ENCODE measurements at places on chromosomes 6 and 20.

DNA sequence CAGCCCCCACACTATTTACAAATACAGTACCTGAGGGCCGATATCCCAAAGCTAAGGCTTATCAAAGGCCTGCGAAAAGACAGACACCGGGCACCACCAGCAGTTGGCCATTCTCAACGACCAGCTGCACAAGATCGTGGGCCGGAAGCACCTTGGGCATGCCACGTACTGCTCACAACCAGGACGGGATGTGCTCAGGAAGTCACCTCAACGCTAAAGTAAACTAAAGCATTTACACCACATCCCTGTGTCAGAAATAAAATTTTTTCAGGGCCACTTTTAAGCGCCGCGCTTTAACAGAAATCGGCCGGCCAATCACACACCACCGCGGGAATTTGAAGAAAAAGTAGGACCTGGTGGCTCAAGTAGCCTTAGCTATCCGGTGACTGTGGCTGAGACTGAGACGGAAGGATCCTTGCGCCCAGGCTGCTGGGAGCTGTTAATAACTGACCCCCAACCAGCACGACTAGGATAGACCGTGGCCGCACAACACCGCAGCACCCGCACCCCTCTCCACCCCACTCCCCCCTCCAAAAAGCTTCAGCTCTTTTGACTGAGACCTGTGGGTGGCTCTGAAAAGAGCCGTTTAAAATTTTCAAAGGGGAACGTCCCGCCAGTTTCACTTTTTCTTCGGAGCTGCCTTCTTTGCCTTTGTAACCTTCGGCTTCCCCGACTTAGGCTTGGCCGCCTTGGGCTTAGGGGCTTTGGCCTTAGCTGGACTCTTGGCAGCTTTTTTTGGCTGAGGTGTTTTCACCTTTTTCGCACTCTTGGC is 131.2 kb upstream of the BTN3A2 start:
- no peak for DNase-seq

GRCh38 chr6:167664678-167665660 is 161.7 kb upstream of the AFDN start:
- no peak for DNase-seq

DNA sequence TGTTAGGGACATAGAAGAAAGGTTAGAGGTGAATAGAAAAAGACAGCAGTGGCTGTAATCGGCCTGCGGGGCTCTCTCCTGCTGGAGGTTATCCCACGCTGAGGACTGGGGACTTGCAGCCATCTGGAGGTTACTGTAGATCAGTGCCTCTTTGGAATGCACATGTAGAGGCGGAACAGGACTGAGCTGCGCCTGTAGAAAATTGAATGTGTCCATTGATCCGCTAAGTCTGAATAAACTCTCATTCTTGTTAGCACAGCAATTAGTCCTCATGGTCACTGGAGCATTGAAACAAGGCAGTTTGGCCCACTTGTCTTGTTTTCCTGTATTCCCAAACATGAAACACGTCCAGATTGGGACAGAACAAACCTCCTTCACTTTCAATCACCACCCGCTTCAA is 46.3 kb upstream of the F13A1 start:
- no peak for DNase-seq

- no peak for DNase-seq
Observed at GRCh38 chr6:15420959-15421438, 175.1 kb downstream of the JARID2 start.

- no peak for DNase-seq
Observed at GRCh38 chr6:8825726-8826125, 390.4 kb upstream of the SLC35B3 start.

DNA sequence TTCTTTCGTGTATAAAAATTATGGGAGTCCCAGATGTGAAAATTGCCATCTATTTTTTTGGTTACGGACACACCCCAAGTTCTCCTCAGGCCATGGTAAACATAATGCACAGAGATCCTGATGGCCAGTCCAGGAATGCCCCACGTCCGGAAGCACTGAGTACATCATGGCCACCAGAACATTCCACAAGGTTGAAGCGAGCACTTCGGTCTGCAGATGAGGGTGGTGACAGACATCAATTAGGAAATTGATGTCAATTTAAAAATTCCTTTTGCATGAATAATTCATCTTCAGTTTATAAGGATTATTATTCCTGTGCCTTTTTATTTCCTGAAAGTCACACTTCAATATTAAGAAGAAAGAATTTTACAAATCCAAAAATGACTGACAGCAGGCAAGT is 13.2 kb upstream of the EXOC2 start:
- no peak for DNase-seq

- no peak for DNase-seq
Observed at GRCh38 chr6:7933794-7934193, 23.2 kb upstream of the TXNDC5 start.

DNA sequence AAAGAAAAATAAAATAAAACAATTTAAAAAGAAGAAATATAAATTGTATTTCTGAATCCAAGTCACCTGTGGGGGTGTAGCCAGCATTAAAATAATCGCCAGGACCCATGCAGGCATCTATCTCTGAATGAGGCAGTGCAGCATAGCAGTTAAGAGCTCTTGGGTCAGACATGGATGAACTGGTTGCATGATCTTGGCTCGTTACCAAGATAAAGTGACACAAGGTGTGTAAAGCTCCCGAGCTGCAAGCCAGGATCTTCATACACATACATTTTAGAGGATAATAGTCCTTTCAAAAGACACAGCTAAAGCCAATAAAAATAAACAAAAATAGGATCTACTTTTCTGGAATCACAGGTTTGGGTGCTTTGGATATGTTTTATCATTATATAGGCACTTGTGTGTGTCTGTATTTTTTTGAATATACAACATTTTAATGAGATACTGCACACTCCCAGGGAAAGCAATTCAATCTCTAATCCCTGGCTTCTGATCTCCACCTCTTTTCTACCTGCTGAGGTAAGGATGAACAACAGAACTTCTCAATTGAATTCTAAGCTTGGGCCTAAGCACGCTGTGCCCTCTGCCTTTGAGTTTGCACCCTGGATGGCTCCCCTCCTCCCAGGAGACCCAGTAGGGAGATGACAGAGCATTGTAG is 8.9 kb downstream of the TRIM10 start:
- DNase-seq, result no peak

- no peak for DNase-seq
Observed at GRCh38 chr6:39830444-39830843, 38.3 kb downstream of the DAAM2 start.

DNA sequence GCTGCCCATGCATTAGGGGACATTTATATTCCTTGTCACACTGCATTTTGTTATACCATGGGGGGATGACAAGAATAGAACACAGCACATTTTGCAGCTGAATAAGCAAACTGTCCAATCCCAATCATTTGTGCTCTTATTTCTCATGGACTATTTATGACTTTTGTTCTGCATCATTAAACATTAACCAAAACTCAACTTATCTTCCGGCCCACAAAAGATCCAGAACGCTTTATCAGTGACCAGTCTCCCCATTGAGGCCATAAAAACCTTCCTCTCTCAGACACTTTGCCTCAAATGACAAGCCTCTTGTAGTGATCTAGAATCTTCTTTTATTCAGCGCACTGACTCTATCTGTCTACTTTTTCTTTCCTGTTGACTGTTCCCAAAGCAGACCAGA is 28.4 kb upstream of the FOXQ1 start:
- DNase-seq, result no peak

DNA sequence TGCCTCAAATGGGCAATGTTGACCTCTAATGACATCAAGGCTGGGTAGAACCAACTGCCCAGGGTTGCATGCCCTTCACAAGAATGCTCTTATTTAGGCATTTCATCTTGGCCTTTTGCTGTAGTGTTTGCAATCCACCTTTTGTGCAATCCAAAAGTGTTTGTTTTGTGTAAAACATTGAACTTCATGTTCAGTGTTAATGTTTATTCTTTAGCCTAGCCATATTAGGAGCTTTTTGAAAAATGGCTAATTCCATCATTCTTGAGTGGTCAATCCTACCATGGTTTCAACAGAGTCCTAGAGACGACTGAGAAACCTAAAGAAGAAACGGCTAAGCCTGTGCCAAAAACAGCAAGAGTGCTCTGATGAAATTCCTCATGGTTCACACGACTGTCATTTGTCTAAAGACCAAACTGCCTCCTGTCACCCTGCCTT is 279.6 kb upstream of the PRDM1 start:
- no peak for DNase-seq

DNA sequence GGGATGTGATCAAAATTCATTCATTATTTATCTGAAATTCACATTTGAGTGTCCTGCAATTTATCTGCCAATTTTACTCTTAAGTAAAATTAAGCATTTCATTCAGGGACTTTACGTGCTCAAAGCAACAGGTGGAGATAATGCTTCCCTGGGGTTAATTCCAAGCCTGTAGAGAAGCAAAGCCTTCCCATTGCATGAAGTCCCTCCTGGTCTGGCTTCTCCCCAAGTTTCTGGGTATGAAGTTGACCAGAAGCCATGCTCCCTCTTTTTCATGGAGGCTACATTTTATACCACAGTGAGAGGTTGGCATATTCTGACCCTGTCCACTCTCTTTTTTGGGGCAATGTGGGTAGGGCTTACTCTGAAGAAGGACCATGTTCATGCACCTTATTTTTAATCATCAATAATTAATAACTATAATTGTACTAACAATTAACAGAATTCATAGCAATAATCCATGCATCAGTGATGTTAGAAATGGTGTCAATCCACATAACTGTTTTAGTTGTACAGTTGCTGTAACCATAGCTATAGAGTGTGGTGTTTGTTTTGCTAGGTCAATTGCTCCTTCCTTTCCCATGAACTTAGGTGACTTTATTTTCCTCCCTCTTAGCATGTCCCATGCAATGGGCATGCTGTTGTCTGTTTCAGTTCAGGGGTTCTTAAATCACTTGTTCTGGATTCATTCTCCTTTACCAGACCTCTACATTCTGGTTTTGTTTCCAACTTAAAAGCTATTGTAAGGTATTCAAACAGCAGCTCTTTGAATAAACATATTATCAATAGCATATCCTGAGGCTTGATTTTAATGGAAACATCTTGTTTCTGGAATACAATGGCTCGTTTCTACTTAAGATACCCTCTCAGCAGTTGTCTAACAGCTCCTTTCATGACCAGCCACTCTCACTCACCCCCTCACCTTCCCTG is 1.5 kb downstream of the LAMA4 start:
- no peak for DNase-seq

- no peak for DNase-seq
Observed at GRCh38 chr20:3786126-3786484, 435 bp downstream of the CENPB start.

DNA sequence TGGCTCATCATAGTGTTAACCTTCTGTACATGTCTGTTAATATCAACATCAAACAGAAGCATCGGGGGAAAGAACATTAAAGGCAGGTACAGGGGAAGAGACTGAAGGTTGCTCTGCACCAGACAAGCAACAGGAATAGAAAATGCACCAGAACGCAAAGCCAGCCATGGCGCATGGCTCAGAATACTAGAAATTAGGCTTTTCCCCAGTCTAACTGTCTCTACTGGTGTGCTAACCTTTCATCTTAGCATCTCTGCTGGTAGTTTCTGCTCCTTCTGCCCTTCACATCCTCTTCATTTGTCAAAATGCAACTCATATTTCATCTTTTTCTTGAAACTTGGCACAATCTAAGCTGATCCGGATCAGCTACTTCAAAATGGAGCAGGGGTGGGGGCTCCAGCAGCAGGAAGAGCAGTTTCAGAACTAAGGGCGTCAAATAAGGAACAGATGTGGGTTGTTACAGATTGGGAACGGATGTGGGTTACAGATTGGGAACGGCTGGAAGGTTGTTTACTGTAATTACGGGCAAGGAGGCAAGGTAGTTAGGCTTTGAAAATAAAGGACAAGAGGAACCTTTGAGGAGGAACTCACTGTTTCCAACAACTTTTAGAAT is 13.1 kb upstream of the RNASET2 start:
- DNase-seq, result no peak

DNA sequence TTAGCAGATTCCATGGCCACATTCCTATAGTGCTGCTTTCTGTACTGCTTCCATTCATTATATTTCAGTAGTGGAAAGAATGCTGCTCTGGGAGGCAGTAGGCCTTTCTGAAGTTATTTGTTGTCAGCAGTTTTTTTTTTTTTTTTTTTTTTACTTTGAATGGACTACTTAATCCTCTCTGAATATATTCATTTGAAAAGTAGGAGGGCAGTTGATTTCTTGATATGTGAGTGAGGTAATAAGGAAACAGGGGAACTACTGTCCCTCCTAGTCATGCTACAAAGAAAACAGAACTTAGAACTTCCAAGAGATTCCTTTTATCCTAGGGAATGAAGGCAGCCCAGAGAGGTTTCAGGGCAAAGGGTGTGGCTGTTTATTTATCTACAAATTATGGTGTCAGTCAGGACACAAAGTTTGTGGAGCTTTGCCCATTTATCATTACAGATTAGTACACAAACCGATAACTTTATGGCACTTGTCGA is 155.9 kb downstream of the JARID2 start:
- no peak for DNase-seq

DNA sequence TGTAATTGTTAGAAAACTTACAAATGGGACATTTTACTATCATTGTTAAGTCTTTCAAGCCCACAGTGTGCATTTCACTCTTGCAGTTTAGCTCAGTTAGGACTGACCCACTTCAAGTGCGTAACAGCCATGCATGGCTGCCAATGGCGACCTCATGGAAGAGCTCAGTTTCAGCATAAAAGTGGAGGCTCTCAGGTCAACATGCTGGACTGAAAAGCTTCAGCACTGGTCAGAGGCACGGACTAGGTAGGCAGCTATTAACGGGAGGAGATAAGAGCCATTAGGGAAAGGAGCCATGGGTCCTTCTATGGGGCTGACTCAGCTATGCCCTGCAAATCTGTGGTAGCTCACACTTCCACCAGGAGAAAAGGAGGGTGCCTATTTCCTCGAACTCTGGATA is 101.8 kb downstream of the TTLL2 start:
- DNase-seq, result peak; percentile 19

DNA sequence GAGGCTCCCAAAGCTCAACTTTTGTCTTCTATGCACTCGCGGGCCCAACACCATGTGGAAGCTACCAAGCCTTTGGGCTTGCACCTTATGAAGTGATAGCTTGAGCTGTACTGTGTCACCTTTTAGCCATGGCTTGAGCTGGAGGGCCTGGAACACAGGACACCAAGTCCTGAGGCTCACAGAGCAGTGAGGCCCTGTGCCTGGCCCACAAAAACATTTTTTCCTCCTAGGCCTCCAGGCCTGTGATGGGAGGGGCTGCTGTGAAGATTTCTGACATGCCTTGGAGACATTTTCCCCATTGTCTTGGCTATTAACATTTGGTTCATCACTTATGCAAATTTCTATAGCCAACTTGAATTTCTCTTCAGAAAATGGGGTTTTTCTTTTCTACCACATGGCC is 96.5 kb downstream of the MMUT start:
- DNase-seq, result no peak

GRCh38 chr6:1729133-1729749 is 119.5 kb downstream of the FOXC1 start:
- no peak for DNase-seq

DNA sequence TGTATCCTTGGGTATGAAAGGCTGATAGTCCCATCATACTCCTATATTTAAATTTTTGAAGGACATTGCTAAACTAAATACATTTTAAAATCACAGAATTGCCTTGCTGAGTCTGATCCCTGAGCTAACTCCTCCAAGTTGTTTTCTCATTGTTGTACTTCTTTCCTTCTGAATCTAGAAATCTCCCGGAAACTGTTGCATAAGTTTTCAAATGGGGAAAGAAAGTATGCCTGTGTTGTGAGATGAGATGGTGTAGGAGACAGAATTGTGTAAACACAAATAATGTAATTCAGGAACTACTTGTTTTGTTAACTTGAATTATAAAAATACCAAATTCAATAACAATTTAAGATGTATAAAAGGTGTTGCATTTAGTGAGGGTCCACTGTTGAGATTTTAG is 7.3 kb downstream of the PNRC1 start:
- DNase-seq, result no peak

Measured in forelimb muscle (tissue), 1 donor.